ENCODE measurements at places on chromosomes 6 and 20.

DNA sequence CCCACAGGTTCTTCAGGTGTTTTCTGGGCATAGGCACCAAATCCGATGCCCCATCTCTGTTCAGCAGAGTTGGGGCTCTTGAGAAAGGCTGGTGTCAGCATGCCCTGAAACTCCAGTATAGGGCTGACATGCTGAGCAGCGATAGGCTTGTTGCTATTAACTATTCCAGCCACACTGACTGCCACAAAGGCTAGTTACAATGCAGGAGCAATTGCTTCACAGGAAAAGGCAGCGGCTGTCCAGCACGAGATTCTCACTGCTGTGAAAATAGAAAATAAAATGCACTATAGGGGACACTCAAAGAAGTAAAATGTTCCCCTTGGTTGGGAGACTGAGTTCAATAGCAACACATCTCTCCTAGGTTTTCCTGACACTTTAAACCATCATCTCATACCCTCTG, 112.4 kb downstream of the BFSP1 start:
- no peak for DNase-seq

DNA sequence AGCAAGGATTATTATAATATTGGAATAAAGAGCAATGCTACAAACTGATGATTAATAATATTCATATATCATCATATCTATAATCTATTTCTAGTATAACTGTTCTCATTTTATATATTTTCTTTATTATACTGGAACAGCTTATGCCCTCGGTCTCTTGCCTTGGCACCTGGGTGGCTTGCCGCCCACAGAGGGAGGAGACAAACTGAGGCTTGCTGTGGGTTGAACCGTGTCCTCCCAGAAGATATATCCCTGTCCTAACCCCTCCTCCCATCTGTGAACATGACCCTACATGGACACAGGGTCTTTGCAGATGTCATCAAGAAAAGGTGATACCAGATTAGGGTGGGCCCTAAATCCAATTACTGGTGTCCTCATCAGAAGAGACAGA, 4.7 kb downstream of the RNASET2 start:
- no peak for DNase-seq

- no peak for DNase-seq
Measured at GRCh38 chr6:23145781-23146180, 576.4 kb downstream of the HDGFL1 start.

- no peak for DNase-seq
Measured at GRCh38 chr20:62129731-62130531, 7.7 kb downstream of the LSM14B start.

- DNase-seq = no peak
Measured at GRCh38 chr6:96849615-96850014, 12.3 kb upstream of the GPR63 start.

DNA sequence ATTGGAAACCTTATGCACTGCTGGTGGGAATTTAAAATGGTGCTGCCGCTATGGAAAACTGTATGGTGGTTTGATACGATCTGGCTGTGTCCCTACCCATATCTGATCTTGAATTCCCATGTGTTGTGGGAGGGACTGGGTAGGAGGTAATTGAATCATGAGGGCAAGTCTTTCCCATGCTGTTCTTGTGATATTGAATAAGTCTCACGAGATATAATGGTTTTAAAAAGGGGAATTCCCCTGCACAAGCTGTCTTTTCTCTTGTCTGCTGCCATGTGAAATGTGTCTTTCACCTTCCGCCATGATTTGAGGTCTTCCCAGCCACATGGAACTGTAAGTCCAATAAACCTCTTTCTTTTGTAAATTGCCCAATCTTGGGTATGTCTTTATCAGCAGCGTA, 4.9 kb downstream of the TAP2 start:
- no peak for DNase-seq

GRCh38 chr6:11835065-11835464, 56.5 kb upstream of the ADTRP start:
- no peak for DNase-seq
